ENCODE measurements at places on chromosomes 1 and 21. TPM values are rescaled to one million over a fixed set of nuclear protein-coding genes. Genes with fewer than 3 reads are reported as not detected.

RAP1GAP gene
- total RNA-seq, result 0.97 TPM

DNA sequence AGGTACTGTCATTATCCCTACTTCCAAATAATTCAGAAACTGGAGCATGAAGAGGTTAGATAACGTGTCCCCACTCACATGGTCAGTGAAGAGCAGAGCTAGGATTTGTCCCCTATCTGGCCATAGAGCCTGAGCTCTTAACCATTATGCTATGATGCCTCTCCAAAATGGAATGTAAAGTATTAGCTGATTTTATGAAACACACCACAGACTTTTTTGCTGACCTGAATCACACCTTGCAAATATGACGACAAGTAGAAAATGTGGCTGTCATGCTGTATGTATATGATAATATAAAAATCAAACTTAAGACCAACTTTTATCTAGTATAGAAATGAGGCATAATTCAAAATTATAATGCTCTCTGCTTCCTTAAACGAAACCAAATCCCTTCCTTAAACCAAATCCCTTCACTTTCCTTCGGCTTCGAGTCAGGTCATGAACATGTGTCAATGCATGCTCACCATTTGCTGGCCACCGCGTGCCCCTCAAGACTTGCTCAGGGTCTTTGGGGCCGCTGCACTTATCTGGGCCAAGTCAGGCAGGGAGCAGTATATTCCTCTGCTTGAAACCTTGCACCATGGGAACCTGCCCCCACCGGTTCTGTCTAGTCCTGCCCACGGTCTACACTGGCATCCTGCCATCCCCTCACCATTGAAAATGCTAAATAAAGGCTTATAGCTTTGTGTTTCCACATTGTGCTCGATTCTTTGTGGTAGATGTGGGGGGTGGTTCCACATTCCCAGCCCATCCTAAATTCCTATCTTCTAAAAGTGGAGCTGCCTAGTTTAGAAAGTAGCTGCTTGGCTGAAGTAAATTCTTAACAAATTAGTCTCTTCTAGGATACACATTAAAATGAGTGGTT is 1.6 kb upstream of the TMCC2 start:
- no peak overlapping the region for H3K4me3 ChIP-seq
- H3K27me3 ChIP-seq, result no peaks in the 10 kb centered on the region
- DNase-seq, result peak; percentile 11
- no peak overlapping the region for H3K27ac ChIP-seq
- H3K36me3 ChIP-seq, result no peaks in the 10 kb centered on the region

DNA sequence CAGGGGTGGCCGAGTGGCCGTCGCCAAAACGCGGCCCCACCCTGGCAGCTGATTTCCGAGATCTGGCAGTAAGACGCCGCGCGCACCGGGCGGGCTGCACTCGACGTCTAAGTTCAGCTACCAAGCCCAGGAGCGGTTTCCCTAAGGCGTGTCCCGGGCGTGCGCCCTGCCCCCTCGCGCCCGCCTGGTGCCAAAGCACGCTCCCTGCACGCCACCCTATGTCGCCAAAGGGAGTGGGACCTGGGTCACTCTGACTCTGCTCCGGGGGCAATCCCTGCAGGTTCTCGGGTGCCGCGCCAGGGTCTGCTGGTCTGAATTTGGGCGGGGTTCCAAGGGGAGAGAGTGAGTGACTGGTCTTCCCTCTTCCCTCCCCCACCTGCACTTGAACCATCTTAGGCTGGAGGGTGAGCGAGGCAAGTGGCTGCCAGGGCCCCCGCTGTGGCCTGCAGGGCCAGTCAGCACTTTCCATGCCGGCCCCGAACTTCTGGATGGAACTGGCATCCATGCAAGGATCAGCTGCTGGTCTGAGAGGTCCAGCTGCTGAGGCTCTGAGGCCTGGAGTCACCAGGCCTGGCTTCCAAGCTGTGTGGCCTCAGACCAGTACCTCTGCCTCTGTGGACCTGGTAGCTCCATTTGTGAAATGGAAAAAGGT is at the start of gene LRRC38:
LRRC38 (minus strand) TSS at position 109 of the 652 bp plus-strand sequence. CDS start 410 bp downstream, outside the sequence.
- H3K36me3 ChIP-seq, result no peaks in the 10 kb centered on the region
- peaks cover 14% of the 10 kb centered on the region for H3K27me3 ChIP-seq
- H3K4me1 ChIP-seq, result no peaks in the 10 kb centered on the region
- no peak within 1 kb of the TSS for H3K4me3 ChIP-seq
- DNase-seq, result no peak

DNA sequence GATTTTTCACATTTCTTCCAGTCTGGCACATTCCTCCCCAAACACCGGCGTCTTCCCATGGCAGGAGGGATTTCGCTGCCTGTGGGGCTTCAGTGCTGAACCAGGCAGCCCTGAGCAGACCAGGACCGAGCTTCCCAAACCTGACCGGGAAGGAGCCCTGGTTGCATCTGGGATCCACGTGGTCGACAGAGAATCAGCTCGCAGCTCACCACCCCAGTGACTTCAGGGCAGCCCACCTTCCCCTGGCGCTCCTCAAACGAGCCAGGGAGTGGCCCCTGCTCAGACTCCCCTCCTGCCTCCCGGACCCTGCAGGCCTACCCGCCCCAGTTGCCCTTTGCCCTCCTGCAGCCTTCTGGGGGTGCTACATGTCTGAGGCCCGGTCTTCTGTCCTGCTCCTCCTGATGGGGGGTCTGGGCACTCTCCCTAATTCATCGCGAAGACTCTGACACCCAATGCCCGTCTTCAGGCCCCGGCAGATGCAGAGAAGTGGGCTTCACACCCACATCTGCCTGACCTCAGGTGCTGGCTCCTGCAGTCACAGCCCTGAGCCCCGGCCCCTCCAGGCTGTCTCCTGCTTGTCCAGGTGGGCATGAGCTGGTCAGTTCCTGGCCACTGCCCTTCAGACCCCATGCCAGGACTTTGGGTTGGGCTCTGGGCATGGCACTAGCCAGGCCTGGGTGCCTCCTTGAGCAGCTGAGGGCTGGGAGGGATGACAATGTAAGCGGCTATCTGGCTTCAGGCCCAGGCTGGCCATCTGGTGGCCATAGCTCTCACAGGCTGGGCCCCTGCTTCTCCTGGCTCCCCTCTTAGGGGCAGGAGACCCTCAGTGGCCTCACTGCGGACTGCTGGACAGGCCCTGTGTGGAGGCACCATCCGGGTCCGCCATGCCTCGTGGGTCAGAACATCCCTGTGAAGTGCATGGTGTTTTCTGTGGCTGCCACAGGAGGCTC is 26.1 kb upstream of the PRSS38 start:
- no peaks in the 10 kb centered on the region for H3K36me3 ChIP-seq
- H3K27ac ChIP-seq, result no peak overlapping the region
- DNase-seq, result peak; percentile 59
- H3K4me3 ChIP-seq, result peak overlapping the region; percentile 74

GRCh38 chr1:111516005-111516535 is 12.6 kb upstream of the ADORA3 start:
- no peaks in the 10 kb centered on the region for H3K27me3 ChIP-seq
- H3K4me3 ChIP-seq, result peak overlapping the region; percentile 58
- no peak overlapping the region for H3K27ac ChIP-seq
- no peaks in the 10 kb centered on the region for H3K36me3 ChIP-seq
- no peaks in the 10 kb centered on the region for H3K4me1 ChIP-seq
- DNase-seq, result peak; percentile 74

- H3K27ac ChIP-seq, result no peak overlapping the region
- DNase-seq, result no peak
- H3K36me3 ChIP-seq, result no peaks in the 10 kb centered on the region
Measured at GRCh38 chr1:225468270-225469020, 40.6 kb upstream of the LBR start.

DNA sequence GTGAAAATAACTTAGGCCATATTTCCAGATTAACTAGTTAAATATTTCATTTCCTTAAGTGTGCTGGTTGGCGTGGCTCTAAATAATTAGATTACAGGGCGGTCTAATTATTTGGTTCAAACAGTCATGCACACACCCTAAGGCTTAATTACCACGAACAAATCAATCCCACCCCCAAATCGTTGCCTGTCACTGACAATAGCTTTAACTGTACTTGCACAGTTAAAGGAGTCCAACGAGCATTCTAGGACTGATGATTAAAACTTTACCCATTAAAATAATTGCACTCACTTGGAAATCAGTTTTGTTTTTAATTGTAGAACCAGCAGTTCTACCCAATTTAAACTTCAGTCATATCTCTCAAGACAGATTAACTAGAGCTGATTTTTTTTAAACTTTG is 1.5 kb upstream of the POU2F1 start:
- H3K4me3 ChIP-seq, result peak overlapping the region; percentile 99
- peaks cover 10% of the 10 kb centered on the region for H3K4me1 ChIP-seq
- no peak overlapping the region for H3K27ac ChIP-seq
- no peak for DNase-seq

OR2T3 gene
- not detected for total RNA-seq

HCRTR1 gene
- not detected for total RNA-seq
